DMS153 (cell line): ENCODE measurements at places on chromosomes 12 and 14.

DNA sequence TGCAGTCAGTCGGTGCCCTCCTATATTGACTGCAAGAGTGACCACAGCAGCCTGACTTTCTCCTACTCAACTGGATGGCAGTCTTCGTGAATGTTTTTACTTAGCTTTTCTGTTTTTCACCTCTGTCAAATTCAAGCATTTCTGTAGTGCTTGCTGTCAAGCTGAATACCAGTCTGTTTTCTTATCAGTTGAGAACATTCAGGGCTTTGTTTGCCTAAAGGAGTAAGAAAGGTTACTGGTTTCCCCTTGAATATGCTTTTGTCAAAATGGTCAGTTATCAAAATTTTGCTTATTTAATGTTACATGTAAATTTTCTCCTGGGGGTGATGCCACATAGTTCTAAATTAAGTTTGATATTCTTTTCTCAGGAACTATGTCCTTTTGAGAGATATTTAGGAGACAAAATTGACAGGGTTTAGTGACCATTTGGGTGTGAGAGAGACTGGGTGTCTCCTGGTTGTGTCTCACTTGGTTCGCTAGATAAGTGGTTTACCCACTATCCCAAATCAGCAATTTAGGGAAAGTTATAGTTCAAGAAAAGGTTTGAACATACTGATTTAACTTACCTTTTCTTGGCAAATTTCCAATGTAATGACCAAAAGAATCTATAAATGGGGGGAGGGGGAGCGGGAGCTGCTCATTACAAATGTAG, 366.3 kb downstream of the TMTC2 start:
- no peak for DNase-seq

GRCh38 chr12:58503731-58504130, 416.6 kb downstream of the LRIG3 start:
- no peak for DNase-seq

GRCh38 chr14:78091361-78091760, 78.8 kb upstream of the NRXN3 start:
- no peak for DNase-seq

DNA sequence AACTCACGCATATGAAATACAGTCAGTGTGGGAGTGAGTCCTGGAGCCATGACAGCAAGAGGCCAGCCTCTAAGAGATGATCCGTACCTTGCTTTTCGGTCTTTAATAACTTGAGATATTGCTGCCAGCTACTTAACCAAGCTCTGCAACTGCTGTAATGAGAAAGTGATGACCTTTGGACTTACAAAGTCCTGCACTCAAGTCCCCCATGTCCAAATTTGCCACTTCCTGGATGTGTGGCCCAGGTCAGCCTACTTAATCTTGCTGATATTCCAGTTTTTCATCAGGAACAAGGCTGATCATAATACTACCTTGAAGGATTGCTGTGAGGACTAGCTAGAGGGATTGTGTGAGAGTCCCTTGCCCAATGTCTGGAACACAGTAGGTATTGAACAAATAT, 33.8 kb upstream of the DUSP6 start:
- no peak for DNase-seq

- DNase-seq, result no peak
Measured at GRCh38 chr12:44848703-44849085, 27.4 kb downstream of the NELL2 start.

- no peak for DNase-seq
Measured at GRCh38 chr12:25041006-25041741, 92.3 kb upstream of the BCAT1 start.

- no peak for DNase-seq
Measured at GRCh38 chr14:86799244-86799647, 1193.7 kb downstream of the GALC start.

DNA sequence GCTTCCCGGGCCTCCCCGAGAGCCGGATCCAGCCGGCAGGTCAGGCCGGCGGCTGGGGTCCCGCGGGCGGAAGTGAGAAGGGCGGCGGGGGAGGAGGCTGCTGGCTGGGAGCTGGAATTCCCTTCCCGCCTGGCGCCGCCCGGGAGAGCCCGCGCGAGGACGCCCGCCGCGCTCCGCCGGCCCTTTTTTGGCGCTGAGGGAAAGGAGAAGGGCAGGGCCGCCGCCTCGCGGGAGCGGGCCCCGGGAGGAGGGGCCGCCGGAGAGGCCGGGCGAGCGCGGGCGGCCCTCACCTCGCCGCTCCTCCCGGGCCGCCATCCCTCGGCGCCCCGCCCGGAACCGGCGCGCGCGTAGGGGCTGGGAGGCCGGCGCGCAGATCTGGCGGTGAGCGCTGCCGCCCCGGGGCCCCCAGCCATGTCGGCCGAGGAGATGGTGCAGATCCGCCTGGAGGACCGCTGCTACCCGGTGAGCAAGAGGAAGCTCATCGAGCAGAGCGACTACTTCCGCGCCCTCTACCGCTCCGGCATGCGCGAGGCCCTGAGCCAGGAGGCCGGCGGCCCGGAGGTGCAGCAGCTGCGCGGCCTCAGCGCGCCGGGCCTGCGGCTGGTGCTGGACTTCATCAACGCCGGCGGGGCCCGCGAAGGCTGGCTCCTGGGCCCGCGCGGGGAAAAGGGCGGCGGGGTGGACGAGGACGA, at the start of the genes KLHL42 and MANSC4:
Gene KLHL42 (plus strand): TSS at position 314 of the 692 bp plus-strand sequence. CDS start 98 bp downstream, at position 412.
Gene MANSC4 (minus strand): TSS at position 317 of the 692 bp plus-strand sequence. CDS start 8,960 bp downstream, outside the sequence.
- DNase-seq, result peak; percentile 57

- DNase-seq, result no peak
Measured at GRCh38 chr14:90487462-90487861, 90.6 kb downstream of the CALM1 start.

- DNase-seq, result no peak
Measured at GRCh38 chr14:105841022-105842009, 314.9 kb downstream of the TMEM121 start.

DNA sequence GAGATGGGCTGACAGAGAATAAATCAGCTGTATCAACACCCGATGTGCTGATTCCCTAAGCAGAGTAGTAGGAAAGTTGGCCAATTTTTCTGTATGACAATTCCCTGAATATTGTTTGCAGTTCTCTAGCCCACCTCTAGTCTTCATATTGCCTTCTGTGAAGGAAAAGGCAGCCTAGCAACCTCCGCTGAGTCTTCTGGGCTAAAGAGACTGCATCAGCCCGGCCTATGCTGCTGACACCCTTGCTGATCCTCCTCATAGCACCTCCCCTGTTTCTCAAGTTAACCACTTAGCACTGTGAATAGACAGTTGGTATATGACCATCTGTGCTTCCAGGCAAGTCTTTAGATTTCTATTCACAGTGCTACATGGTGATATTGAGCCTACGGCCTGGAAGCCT, 161.1 kb upstream of the EGLN3 start:
- DNase-seq, result no peak

DNA sequence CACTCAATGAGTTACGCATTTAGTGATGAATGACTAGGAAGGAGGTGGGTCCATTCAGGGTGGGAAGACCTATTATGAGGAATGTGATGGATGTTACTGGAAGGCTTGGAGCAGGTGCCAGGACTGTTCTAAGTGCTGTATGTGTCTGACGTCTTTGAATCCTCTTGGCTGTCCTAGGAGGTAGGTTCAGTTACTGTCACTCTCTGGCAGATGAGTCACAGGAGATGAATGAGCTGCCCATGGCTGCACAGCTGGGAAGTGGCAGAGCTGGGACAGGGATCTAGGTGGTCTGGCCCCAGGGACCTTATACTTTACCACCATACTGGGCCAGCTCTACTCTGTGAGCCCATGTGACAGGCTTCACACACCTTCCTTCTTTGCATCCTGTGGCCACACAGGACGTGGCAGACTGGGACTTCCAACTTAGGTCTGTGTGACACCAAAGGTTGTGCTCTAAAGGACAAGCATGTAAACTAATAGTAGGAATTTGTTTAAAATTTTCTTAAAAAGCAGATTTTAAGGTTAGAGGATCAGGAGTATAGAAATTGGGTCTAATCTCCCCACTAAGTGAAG, 24.0 kb downstream of the TCTN1 start:
- no peak for DNase-seq

DNA sequence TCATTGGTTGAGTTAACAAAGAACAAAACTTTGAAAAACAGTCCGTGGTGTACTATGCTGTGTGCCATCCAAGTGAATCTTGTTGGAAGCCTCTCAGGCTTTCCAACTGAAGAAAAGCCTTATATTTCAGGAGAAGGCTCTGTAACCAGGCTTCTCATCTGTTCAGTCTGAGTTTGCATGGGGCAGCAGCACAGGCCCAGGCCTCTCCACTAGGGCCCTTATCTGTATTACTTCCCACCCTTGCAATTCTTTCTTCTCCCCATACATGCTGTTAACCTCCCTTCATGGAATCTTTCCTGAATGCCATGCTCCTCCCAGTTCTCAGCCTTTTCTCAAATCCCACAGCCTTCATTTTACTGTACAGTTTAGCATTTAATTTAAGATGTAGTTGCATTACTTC, 28.3 kb downstream of the FRMD6 start:
- DNase-seq, result no peak

- DNase-seq, result no peak
Measured at GRCh38 chr14:86915406-86915805, 1077.6 kb downstream of the GALC start.

- DNase-seq, result peak; percentile 98
Measured at GRCh38 chr12:124518051-124518932, 49.1 kb downstream of the NCOR2 start.

GRCh38 chr12:58588770-58589169, 331.5 kb downstream of the LRIG3 start:
- no peak for DNase-seq

GRCh38 chr14:68951035-68951797, 27.9 kb downstream of the ACTN1 start:
- no peak for DNase-seq

- no peak for DNase-seq
Measured at GRCh38 chr12:112191840-112192321, 66.5 kb downstream of the TRAFD1 start.

GRCh38 chr14:100791348-100791735, 34.6 kb upstream of the MEG3 start:
- no peak for DNase-seq

DNA sequence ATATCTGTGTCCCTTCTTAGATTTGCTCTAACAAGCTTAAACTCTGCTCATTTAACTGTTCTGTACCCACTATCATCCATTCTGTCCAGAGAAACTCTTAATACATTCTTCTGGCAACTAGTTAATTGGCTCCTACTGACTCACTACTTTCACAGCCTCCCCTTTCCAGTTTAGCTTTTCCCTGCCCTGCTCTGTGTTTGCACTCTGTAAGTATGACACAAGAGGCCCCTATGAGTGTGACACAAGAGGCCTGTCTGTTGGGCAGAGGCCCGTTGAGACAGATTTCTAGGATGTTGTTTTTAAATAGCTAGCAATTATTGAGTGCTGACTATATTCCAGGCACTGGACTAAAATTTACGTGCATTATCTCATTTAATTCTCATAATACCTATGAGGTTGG, 246.0 kb upstream of the DAAM1 start:
- DNase-seq, result no peak

DNA sequence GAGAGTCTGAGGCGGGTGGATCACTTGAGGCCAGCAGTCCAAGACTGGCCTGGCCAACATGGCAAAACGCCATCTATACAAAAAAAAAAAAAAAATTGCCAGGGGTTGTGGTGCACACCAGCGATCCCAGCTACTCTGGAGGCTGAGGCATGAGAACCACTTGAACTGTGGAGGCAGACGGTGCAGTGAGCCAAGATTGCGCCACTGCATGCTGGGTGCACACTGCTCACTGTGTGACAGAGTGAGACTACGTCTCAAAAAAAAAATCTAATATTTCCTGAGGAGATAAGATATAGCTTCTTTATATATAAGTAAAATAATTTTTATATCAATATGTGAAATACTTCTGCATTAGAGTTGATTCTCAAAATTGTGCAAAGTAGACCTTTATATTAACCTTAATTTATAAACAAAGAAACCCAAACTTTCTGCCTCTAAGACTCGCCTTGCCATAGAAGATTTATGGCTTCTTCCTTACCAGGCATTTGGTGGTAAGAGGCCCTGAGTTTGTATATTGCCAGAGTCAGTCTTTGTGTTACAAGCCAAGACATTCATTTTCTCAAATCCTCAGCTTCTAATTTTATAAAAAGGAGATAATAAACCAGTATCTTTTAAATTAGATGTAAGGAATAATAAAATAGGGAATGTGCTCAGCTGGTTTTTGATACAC, 1226.7 kb downstream of the FLRT2 start:
- no peak for DNase-seq

GRCh38 chr12:111927346-111927745, 85.3 kb downstream of the MAPKAPK5 start:
- no peak for DNase-seq

GRCh38 chr12:80867941-80868340, 69.8 kb downstream of the LIN7A start:
- DNase-seq, result no peak

- DNase-seq, result no peak
Measured at GRCh38 chr14:103314496-103315277, 19.4 kb upstream of the EIF5 start.

DNA sequence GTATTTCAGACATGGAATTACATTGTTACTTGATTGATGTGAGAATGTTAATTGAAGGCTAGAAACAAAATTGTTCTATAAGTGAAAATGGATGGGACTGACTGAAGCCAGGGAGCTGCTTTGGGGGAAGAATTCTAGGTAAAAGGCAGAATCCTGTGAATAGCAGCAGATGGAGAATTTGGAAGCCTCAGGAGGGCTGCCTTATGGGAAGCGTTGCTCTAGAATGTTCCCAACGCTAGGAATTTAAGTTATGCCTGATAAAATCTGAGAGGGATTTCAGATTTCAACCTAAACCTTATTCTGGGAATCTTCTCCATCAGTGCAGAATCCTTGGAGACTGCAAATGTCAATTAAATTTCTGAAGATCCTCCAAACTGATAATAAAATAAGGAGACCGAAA, 858.2 kb upstream of the FLRT2 start:
- DNase-seq, result no peak

DNA sequence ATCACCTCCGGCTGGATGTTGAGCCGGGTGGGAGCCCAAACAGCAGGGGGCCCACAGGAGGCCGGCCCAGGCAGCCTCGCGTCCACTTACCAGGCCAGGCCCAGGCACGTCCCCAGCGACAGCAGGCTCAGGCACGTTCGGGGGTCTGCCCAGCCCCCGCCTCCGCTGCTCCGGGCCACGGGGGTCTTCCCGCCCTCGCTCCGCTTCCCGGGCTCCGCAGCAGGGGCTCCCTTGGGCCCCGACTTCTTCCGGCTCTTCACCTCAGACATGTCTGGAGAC, 216 bp downstream of the IKBIP start:
- DNase-seq, result no peak

DNA sequence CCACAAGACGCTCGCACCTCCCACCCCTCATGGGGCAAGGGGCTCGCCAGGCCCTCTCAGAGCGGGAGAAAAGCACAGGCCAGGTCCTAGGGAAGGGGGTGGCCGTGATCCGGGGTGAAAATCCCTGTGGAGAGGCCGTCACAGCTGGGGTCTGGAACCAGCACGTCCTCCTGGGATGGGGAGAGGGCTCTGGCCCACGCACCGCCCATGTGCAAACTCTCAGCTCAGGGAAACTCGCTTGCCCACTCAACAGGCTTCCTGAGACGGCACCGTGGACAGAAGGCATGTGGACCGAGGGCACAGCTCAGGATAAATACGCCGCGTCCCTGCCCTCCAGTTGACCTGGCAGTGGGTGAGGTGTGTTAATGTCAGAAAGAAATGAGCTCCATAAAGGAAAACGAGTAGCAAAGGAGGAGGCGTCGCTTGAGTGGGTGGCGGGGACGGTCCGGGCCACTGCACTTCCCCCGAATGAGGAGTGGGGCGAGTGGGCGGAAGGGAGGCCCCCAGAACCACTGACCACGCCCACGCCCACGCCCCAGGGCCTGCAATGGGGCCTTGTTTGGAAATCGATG, 57.6 kb upstream of the GALNT9 start:
- no peak for DNase-seq
